Endodermal cell (in vitro differentiated cells): ENCODE measurements at places on chromosomes 7 and 10.

DNA sequence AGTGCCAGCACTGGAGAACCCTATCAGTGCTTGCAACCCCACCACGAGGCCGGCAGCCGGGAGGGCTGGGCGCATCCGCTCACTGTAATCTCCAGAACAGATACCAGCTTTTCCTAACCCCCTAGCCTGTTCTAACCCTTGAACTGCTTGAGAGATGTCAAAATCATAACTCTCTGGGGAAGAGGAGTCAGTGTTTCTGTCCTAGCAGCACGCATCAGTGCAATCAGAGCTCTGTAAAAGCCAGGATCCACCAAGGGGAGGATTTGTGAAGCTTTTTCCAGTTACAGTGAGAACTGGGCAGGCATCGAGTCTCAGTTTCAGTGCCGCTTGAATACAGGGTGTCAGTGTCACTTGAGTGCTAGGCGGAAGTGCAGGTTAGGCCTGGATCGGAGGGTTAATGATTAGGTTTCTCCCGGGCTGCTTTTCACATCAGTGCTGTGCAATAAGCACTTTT, 104.5 kb upstream of the INSYN2A start:
- DNase-seq = no peak

DNA sequence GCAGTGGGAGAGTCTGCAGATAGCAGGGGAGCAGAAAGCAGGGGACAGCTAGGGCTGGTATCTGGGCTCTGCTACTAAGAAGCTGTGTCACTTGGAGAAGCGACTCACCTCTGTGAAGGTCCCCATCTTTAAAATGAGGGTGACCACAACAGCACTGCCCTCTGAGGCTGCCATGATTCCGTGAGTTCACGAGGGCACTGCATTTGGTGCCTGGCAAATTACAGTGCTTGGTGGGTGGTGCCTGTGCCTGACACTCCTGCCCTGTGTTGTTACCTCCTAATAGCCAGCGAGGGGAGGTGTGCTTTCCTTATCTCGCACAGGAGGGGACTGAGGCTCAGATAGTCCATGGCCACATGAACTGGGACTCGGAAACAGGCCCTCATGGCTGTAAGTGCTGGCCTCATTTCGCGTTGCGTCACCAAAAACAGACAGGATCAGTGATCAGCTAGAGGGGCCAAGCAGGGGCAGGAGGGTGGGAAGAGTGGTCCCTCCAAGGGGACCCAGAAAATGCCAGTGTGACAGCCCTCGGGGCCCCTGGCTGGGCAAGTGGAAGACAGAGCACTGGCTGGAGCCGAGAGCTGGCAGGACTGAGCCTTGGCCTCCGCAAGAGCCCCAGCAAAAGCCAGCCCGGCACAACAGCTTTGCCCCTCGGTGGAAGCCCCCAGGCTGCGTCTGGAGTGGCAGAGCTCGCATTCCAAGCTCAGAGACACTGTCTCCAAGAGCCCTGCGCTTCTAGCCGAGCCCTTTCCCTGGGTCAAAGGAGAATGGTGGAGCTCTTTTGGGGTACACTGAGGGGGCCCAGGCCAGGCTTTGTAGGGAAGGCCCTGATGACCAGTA, 17.3 kb upstream of the BNIP3 start:
- peak; percentile 79 for DNase-seq

DNA sequence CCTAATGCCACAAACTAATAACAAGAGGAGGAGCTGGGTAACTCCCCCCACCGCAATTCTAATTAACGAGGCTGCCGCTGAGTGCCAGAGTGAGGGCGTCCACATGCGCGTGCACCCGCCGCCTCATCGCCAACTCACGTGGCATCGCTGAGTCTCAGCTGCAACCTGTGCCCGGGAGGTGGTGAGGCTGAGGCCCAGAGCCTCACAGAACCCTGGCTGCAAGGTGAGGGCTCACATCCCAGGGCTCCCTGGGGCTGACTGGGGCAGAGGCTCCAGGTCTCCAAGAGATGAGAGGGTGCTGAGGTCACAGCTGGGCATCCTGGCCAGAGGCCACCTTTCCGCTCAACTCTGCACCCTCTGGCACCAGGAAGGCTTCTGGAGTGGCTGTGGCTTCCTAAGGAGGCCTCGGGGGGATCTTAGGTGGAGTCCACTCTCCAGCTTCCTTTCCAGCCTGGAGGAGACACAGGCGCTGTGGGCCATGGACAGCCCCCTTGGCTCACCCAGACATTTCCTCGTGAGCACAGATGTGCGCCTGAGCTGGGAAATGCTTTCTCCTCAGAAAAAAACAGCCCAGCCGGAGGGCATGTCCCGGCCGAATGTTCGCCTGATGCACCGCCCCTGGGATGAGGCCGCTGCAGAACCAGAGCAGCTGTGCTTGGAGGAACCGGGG, 242.6 kb downstream of the MAD1L1 start:
- no peak for DNase-seq

GRCh38 chr7:8094164-8095140, 125.9 kb downstream of the GLCCI1 start:
- DNase-seq = no peak

DNA sequence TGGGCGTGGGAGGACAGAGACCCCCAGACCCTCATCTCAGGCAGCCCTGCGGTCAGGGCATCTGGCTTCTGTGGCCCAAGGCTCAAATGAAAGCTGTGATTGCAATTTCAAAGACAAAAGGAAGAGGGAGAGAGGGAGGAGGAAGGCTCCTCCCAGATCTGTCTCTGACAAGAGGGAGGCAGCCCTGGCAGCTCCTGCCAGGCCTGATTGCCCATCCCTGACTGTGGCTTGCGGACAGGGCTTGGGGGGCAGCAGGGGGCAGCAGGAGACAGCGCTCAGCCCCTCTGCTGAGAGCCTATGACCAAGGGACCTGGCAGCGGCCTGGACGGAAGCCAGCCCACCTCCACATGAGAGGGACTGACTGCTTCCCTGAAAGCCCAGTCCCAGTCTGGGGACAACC, 91.8 kb downstream of the PTPRN2 start:
- peak; percentile 87 for DNase-seq

GRCh38 chr10:4196771-4197390, 411.9 kb upstream of the KLF6 start:
- no peak for DNase-seq

- no peak for DNase-seq
Observed at GRCh38 chr10:54503863-54504262, 297.2 kb downstream of the PCDH15 start.

DNA sequence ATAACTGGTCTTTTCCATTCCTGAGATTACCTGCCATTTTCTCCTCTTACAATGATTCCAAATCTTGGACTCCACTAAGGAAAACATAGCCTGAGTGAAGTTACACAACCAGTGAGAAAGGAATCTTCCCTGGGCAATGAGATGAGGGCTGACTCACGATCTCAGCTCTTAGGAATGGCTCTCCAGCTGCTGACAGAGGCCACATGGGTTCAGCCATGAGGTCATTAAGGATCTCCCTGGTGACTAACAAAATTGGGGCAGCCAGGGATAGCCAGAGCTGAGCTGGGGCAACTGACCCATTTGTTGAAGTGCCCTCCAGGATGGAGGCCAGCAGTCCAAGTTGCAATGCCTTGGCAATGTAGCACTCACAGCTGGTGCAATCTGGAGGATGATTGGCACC, 78.7 kb upstream of the MKLN1 start:
- DNase-seq = peak; percentile 63

- no peak for DNase-seq
Observed at GRCh38 chr7:16755397-16755796, 1.8 kb downstream of the TSPAN13 start.

GRCh38 chr7:158539711-158540146, 47.9 kb downstream of the PTPRN2 start:
- DNase-seq = no peak

GRCh38 chr10:9579110-9579705, 1438.5 kb upstream of the CELF2 start:
- no peak for DNase-seq

DNA sequence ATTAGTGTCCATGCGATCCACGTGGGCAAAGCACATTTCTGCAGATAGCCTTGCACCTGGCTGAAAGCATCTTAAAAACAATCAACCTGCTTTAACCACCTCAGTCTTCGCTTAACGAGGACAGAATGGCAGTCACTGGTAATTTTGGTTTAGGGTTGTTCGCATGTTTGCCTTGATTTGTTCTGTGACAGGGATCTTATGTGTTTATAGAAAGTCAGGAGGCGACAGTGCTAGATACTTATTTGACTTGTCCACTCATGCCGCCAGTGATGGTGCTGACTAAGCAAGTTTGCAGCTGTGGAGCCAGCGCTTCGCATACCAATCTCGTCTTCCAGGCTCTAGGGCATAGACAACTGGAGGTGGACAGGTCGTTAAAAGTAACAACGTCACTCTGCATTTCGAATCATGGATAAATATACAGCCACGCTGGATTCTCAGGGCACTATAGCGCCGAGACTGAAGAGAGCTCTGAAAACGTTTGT, 1.2 kb upstream of the TMEM243 start:
- DNase-seq = peak; percentile 60
